ENCODE measurements at places on chromosomes 5 and 9.

GRCh38 chr5:135317286-135317685 lies 81.7 kb downstream of the MACROH2A1 start:
- no peak for DNase-seq

- no peak for DNase-seq
Observed at GRCh38 chr5:115330830-115331229, 34.4 kb upstream of the CCDC112 start.

DNA sequence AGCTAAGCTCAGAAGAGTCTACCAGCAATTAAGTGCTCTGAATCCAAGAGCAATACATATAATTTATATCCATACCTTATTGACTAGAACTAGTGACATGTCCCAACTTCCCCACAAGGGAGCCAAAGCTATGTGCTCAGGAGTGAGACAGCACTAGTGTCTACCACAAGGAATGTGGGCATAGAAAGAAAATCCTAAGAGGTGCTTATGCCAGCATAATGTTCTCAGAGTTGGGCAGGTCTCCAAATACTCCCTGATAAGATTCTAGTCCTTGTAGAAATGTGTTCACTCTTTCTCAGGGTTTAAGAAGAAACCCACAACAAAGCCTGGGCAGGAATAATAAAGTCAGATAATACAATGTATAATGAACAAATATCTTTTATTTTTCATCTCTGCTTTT lies 275.1 kb downstream of the BRINP1 start:
- DNase-seq, result no peak

DNA sequence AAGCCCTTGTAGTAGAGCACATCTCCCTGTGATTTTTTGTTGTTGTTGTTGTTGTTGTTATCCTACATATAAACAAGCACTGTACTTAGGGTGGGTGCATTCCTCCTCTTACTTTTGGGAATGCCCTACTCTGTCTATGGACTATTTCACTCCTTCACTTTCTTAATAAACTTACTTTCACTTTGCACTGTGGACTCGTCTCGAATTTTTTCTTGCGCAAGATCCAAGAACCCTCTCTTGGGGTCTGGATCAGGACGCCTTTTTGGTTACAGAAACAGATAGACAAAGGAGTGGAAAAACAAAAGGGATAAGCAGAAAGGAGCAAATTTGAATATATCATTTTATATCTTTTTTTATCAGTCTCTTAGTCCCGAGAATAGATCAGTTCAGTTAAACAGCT lies 14.4 kb upstream of the PAIP1 start:
- DNase-seq, result no peak

- no peak for DNase-seq
Observed at GRCh38 chr5:169655353-169655752, 18.3 kb downstream of the DOCK2 start.

DNA sequence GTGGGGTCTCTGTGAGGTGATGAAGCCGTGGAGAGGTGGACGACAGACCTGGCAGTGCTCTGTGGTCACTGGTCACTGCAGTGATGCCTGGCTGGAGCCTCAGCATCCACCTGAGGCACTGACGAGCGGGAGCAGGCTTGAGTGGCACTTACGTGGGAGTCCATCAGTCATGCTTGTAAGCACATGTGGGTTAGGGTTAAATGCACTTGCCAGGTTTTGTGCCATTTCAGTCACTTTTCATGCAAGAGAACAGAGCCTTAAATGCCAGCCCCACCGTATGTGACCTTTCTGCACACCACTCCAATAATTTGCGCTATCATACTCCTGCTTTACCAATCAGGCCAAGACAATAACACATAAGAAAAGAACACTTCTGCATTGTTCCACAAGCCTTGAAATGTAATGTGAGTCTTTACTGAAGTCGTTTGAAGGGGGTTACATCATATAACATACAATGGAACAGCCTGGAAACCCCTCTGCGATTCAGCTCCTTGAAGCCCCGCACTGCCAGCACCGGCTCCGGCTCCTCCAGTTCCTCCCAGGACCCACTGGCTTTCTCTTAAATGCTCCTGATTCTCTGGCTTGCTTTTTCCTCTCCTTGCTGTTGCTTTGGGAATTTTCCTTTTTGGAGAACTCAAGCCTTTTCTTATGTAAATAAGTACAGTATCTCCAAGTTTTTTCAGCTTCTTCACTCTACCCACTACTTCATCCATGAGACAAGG lies 59.4 kb upstream of the CTXN3 start:
- DNase-seq, result no peak

DNA sequence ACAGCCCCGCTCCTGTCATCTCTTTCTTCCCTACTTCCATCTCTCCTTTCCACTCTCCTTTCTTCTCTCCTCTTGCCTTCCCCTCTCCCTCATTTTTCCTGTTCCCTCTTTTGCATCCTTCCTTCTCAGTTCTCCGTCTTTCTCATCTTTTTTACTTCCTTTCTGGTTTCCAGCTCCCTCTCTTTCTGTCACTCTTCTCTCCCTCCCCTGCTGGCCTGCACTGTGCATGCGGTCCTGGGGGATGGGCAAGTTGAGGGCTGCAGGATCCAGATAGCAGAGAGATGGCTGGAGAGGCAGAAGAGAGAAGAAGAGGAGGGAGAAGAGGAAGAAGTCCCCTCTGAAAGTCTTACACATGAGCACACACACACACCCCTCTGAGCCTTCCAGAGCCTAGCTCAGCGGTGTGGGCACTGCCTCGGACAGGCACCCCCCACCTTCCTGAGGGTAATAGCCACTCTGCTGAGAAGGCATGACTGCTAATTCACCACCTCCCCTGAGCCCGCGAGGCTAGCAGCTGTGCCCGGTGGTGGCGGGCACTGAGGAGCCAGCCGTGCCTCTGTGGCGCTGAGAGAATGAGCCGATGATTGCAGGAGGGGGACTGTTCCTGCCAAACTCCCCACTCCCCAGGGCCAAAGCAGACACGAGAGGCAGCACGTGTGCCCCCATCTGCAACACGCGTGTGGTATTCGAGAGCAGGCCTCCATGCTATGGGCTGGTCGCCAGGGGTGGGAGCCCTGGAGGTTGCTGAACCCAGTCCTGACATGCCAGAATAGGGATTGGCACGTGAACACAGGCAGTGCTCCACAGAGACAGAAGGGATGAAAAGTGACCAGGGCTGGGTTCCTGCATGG lies 3.7 kb upstream of the CAMK2A start:
- no peak for DNase-seq
